ENCODE measurements at places on chromosomes 1 and 21.

- DNase-seq: peak; percentile 98
Observed at GRCh38 chr1:26431979-26432695, at the start of gene DHDDS. DHDDS (plus strand) TSS chr1:26432321; CDS start chr1:26432946, 625 bp downstream.

DNA sequence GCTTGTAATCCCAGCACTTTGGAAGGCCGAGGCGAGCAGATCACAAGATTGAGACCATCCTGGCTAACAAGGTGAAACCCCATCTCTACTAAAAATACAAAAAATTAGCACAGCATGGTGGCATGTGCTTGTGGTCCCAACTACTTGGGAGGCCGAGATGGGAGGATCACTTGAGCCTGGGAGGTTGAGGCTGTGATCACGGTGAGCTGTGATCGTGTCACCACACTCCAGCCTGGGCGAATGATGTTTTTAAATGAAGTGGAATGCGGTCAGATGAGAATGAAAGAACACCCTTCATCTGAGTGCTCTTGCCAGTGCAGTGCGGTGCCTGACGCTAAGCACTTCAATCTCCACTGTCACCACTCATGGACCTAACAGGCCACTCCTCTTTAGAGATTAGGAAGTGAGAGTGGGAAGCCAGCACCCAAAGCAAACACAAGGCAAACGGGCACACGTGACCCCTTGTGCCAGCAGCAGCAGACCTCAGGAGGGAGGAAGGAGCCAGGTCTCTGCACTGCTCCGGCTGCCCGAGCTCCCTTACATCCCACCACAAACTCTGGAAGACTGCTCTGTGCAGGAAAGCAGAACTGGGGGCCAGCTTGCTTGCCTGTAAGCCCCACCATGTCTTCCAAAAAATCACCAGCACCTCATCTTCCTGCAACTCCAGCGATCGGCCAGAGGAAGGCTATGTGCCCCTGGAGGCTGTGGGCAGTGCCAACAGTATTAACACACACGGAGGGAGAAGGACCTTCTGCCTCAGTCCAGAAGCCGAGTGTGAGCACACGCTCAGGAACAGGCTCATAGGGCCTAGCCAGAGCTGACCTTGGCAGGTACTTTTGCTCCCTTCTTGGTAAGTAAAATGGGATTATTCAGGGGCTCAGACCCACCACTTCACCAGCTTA, 9.7 kb downstream of the CTNNBIP1 start:
- no peak for DNase-seq

DNA sequence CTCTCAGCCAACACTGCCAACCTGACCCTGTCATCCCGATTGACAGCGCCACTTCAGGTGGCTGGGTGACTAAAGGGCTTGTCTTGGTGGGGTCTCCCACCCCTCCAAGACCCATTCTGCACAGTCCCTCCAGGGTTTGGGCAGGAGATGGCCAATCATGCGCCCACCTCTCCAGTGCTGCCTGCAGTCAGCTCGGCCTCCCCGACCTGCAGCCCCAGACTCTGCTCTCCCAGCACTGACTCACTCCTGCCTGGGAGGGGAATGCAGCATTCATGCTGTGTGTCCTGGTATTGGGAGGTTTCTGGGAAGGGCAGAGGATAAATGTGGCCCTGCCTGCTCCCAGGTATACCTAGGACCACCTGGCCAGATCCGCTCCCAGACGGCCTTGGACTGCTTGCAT, 9.7 kb downstream of the TMEM81 start:
- DNase-seq: no peak

DNA sequence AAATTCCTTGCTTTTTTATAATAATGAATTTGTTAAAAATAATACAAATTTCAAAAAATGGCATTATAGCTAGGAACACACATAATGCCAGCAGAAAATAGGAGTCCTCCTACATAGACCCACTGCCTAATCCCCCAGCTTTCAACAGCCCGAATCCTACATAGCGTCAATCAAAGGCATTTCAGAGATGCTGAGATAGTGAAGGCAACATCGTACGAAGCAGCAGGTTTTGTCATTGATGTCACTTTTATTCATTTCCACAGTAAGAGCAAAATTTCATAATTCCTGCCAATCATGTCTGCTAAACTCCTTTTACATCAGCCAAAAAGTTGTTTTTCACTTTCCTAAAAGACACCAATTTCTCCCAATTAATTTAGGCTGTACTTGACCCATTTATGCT, 94.1 kb downstream of the GREM2 start:
- DNase-seq: no peak

DNA sequence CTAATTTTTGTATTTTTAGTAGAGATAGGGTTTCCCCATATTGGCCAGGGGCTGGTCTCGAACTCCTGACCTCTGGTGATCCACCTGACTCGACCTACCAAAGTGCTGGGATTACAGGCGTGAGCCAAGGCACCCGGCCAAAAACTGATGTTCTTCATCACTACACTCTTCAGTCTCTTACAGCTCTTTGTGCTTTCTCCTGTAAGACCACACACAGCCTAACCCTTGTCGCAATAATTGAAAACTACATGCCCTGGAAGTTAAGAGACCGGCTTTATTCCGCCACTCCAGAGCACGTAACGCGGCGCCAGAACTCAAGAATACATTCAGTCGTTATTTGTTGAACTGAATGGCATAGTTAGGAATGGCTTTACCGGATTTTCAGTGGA, 552 bp downstream of the GPATCH4 start:
- DNase-seq: no peak

- no peak for DNase-seq
Observed at GRCh38 chr1:1092149-1092855, 18.2 kb upstream of the RNF223 start.

DNA sequence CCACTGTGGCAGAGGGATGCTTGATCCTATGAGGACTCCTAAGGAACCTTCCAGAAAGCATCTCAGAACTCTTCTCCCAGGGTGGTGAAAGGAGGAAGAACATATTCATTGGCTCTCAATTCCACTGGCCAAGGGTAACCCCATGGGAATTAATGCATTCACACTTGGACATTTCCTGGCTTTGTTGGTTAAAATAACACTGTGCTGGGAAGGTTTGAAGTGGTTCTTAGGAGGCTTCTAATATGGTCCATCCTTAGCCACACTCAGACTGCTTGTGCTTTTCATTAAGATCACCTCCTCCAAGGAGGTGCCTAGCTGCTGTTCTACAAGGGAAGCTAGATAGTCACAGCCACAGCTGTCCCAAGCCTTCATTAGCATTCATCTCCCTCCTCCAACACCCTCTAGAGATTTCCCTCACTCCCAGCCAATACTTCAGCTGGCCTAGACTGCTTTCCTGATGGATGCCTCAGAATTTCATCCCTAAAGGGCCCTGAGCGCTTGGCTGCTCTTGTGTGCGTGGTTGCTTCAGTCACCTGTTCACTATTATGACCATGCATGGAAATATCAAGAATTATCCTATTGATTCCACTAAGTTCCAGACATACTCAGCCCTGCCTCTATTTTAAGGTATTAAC, 544.4 kb downstream of the PLPP3 start:
- no peak for DNase-seq

GRCh38 chr1:145889722-145890121, 4.1 kb upstream of the ANKRD35 start:
- no peak for DNase-seq

DNA sequence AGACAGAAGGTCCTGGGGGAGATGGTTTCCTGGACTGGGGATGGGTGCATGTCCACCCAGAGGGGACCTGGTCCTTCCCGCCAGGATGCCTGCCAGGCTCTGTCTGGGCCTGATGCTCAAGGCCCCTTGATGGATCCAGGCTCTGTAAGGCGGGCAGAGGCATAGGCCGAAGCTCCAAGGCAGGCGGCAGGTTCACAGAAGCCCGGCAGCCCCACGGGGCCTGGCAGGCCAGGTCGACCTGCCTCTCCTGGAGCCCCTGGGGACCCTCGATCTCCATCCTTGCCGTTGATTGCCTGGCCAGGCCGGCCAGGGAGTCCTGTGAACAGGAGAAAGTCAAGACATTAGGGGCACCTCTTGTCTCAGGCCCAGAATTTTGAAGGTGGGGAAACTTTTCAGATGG, 16.0 kb downstream of the COL9A2 start:
- no peak for DNase-seq

Measured in NK-92 treated with Interleukin-12 subunit alpha and Interleukin-12 subunit beta, amount 100 ng/mL, for 24 hours (cell line).